ENCODE measurements at places on chromosomes 3 and 15.

DNA sequence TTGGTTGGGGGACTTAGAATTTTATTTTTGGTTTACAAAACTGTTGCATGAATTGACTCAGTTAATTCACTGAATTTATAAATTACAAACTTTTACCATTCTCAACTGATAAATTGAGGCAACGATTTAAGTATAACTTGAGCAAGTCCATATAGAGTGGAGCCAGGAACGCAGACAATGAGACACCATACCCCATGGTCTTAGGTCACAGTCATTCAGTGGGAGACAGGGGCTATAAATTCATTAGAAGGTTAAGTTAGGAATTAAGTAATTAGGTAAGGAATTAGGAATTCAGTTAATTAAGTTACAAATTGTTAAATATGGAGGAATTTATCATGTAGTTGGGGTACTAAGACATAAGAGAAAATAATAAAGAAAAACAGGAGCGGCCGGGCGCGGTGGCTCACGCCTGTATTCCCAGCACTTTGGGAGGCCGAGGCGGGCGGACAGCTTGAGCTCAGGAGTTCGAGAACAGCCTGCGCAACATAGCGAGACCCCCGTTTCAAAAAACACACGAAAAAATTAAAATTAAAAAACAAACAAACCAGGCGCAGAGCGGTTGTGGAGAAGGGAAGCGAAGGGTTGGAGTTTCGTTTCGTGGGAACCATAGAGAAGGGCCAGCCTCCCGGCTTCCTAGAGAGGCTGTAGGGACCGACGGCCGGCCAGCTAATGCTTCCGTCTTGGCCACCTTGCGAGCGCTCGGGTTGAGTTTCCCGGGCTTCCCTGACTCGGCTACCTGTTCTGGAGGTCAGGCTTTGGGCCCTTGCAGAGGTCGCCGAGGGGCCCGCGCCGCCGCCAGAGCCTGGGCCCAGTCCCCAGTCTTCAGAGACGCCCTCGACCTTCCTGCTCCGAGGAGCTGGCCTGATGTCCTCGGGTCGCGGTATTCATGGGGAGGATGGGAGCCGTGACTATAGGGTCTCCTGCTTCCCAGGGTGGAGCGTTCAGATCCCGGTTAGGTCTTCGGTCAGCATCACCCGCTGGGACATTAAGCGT lies at the start of gene ZNF619:
ZNF619 (plus strand) TSS at position 645 of the 993 bp plus-strand sequence. CDS start 858 bp downstream, outside the sequence.
- DNase-seq, result peak; percentile 49

GRCh38 chr3:30440880-30441279 lies 165.5 kb upstream of the TGFBR2 start:
- DNase-seq, result no peak

GRCh38 chr3:36989568-36989967 lies 3.4 kb downstream of the EPM2AIP1 start:
- no peak for DNase-seq

- DNase-seq, result peak; percentile 29
Measured at GRCh38 chr15:99100245-99101173, 4.4 kb upstream of the SYNM start.

GRCh38 chr3:197428117-197428801 lies 127.5 kb downstream of the BDH1 start:
- peak; percentile 28 for DNase-seq

DNA sequence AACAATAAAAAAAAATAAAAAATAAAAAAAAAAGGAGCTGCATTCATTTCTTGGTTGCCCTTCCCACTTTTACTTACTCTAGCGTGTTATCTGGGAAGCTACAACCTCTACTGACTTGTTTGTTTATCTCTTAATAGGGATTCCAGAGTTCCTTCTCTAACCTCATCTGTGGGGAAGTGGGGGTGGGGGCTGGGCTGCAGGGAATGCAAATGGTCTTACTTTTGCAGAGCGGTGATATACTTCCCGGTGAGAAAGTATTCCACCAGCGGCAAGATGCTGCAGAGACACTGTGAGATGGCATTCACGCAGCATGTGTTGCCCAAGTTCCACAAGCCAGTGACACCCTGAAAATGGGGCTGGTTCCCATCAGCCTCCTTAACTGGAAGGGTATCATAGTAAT lies 2.1 kb downstream of the USP50 start:
- no peak for DNase-seq

DNA sequence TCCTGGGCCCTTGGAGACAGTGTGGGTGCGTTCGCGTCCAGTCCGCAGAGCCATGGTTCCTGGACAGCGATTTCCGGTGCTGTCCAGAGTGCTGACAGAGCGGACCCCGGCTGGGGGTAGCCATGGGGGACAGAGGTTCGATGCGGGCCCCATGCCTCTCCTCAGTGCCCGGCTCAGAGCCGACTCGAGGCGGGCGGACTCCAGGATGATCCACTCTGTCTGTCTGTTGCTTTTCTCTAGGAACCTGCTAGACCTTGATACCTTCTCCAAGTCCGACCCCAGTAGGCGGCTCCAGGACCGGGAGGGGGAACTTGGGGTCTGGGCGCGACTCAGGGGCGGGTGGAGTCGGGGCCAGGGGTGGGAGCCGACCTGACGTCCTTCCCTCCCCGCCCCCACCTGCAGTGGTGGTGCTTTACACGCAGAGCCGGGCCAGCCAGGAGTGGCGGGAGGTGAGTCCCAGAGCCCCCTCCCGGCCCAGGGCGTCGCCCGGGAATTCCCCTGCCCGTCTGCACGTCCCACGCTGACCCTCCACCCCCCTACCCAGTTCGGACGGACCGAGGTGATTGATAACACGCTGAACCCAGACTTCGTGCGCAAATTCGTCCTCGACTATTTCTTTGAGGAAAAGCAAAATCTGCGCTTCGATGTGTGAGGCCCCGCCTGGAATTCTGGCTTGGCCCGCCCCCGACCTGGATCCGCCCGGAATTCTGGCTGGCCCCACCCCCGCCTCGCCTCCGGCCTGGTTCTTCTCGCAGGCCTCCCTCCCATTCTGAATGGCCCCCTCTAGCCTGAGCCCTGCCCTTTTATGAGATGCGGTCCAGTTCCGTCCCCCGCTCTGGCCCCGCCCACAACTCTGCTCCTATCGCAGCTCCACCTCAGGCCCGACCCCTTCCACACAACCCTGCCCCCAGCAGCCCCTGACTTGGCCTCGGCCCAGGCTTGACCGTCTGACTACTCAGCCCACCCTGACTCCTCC lies 1.0 kb downstream of the CPNE9 start:
- DNase-seq, result no peak

GRCh38 chr15:62958528-62959363 lies 83.8 kb upstream of the TPM1 start:
- DNase-seq, result no peak

GRCh38 chr3:18237251-18238005 lies 187.7 kb downstream of the SATB1 start:
- DNase-seq, result peak; percentile 9
